Stimulated activated CD8-positive, alpha-beta memory T cell treated with anti-CD3 and anti-CD28 coated beads, Interleukin-7, amount 100 ng/mL, for 4 hours (primary cell): ENCODE measurements at places on chromosomes 11 and 22.

- no peak for DNase-seq
These were observed 34.0 kb downstream of the AMBRA1 start for GRCh38 chr11:46559815-46560214.

DNA sequence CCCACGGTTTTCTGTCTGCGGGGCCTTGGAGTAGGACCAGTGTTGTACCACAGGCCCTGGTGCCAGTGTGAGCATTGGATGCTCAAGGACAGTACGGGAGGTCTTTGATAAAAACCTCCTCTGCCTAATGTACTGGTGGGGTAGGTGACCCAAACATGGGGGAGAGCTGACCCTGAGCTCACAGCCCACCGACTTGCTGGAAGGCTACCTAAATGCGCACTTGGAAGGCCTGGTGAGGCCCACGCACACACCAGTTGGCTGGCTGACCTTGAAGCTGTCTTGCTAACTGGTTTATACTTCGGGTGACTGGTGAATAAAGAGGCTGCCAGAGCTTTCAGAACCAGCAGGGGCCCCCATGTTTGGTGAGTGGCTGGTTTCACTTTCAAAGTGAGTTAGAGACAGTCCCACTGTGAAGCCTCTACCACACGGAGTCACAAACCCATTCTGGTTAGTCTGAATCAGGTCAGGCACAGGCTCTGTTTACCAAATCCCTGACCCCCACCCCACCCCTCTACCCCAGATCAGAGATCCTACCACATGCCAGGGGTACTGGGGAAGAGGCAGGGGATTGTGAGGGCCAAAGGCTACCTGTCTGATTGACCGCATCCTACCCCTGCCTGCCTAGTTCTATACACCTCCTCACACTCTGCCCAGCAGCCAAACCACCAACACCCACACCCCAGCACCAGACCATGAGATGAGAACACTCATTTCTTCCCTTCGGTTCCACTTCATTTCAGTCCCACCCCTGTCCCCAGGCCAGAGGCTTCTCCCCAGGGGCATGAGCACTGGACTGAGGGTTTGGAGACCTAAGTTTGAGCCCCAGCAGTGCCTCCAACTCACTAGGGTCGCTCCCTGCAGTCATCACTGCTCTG is 12.7 kb upstream of the IL2RB start:
- peak; percentile 67 for DNase-seq

DNA sequence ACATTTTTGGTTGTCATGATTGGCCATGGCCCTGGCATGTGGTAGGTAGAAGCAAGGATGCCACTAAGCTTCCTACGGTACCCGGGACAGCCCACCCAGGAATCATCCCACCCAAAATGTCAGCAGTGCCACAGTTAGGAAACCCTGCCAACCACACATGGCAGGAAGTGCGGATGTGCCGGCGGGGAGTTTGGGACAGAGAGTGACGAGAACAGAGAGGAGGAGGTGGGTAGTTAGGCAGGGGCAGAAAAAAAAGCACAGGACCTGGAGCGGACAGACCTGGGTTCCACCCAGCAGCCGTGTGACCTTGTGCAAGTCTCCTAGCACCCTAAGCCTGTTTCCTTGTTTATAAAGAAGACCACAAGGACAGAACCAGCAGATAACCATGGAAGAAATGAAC is 3.3 kb downstream of the SPI1 start:
- DNase-seq = no peak

GRCh38 chr11:103892603-103893002 is 143.8 kb upstream of the DDI1 start:
- no peak for DNase-seq

DNA sequence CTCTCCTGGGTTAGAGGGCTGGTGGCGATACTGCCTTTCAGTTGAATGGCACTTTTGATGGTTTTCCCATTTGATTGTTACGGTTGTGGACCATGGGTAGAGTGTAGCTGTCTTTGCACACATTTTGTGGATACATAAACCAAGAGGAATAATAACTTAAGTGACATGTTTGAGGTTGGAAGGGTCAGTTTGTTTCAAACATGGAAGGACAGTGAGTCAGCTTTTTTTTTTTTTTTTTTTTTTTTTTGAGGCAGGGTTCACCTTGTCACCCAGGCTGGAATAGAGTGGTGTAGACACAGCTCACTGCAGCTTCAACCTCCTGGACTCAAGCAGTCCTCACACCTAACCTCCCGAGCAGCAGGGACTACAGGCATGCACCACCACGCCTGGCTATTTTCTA is 41.1 kb downstream of the PPFIA1 start:
- DNase-seq = no peak

GRCh38 chr22:46815896-46816731 is 53.7 kb downstream of the TBC1D22A start:
- DNase-seq = no peak

- DNase-seq = no peak
These were observed 52.2 kb downstream of the EIF3M start for GRCh38 chr11:32635819-32636218.

DNA sequence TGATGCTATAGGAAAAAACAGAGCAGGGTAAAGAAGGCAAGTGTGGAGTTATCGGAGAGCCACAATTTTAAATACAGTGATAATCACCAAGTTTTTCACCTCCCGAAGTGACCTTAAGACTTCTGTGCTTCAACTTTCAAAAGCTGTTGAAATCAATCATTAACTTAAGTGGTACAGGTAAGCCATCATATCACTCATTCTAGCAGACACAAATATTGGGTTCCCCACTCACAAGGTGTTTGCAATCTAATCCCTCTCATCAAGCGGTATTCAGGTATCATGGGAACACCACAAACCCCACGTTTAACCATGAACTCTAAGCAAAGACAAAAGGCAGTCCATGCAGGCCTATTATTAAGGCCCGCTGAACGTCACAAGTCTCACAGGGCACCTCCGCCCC is 26.8 kb downstream of the LARGE1 start:
- DNase-seq = no peak

GRCh38 chr22:39250131-39250530 is 5.3 kb upstream of the PDGFB start:
- no peak for DNase-seq
